Left lung (tissue), 14 donors: ENCODE measurements at places on chromosomes 4 and X. TPM values are rescaled to one million over a fixed set of nuclear protein-coding genes. Genes with fewer than 3 reads are reported as not detected.

SLC6A14 gene
- 0.30 TPM for polyA plus RNA-seq

GABRG1 gene
- 0.47 TPM for polyA plus RNA-seq

MAGEA12 gene
- polyA plus RNA-seq, result not detected

TCEAL2 gene
- 1.1 TPM for polyA plus RNA-seq

S100G gene
- not detected for polyA plus RNA-seq
